ENCODE measurements at places on chromosomes 1 and 21.

GRCh38 chr1:113241237-113241636 is 149.1 kb upstream of the MAGI3 start:
- DNase-seq, result no peak

DNA sequence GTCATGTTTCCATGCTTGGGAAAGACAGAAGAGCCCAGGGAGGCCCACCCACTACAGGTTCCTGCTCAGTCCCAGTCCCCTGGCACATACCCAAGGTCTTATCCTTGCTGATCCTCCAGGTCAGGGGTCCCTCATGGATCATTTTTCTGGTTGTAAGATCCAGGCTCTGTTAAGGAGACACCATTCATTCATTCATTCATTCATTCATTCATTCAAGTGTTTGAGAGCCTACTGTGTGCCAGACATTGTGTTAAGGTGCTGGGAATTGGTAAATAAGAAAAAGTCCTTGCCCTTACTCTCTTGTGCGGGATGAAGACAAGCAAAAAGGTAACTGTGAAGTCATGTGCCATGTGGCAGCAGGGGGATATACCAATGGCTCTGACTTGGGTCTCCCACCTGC is 23.8 kb downstream of the LRRC71 start:
- no peak for DNase-seq

- no peak for DNase-seq
Observed at GRCh38 chr1:115826628-115827027, 14.3 kb downstream of the NHLH2 start.

DNA sequence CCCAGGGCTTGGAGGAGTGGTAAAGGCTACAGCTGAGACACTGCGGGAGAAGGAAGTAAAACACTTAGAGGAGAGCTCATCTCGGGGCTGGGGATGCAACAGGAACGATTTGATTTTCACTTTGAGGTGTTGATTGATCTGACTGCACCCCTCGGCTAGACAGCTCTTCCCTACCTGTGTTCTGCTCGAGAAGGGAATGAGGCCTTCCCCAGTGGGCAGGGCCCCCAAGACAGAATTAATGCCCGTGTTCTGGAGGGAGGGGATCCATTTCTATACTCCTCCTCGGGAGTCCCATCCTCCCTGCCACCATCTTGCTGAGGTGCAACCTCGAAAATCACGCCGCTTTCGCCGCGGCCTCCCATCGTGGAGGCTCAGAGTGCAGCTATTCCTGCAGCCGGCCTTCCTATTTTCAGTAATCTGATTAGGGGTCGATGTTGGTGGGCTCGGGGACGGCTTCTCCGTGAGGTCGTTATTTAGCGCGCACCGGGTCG is 2.4 kb downstream of the ATP2B4 start:
- no peak for DNase-seq

- DNase-seq, result no peak
Observed at GRCh38 chr1:70462611-70463010, 51.5 kb downstream of the CTH start.

- no peak for DNase-seq
Observed at GRCh38 chr1:24251501-24251900, 64.4 kb upstream of the IFNLR1 start.

DNA sequence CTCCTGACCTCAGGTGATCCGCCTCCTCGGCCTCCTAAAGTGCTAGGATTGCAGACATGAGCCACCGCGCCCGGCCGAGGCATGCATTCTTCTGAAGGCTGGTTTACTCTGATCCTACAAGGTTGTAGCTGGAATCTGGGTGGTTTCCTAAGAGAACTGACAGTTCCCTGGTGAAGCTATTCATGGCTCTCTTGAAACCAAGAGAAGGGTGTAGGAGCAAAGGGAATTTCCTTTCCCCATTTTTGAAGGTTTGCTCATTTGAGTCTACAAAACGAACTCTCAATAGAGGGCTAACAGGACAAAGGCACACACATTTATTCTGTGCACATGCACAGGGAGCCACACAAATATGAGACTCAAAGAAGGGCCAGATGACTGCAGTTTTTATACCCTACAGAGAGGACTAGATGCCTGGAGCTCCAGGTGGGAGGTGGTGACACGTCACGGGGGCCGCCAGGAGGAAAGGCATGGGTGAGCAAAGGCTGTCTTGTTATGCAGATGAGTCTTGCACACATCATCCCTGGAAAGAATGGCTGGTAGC is 49.5 kb upstream of the ERRFI1 start:
- DNase-seq, result no peak

- no peak for DNase-seq
Observed at GRCh38 chr1:55039342-55040082, at the start of gene PCSK9. Gene PCSK9, plus strand, starts transcription at chr1:55039548. Its CDS starts 290 bp downstream, at chr1:55039838.

GRCh38 chr1:58854576-58854975 is 70.7 kb upstream of the JUN start:
- DNase-seq, result no peak

GRCh38 chr21:31283025-31283424 is 61.0 kb downstream of the TIAM1 start:
- no peak for DNase-seq

- no peak for DNase-seq
Observed at GRCh38 chr1:207946756-207947155, 35.8 kb upstream of the CD34 start.

GRCh38 chr1:179340918-179341317 is 24.9 kb upstream of the AXDND1 start:
- no peak for DNase-seq

GRCh38 chr1:41648844-41649243 is 164.4 kb upstream of the EDN2 start:
- DNase-seq, result no peak

- peak; percentile 83 for DNase-seq
Observed at GRCh38 chr1:28510273-28510969, 4.6 kb downstream of the RCC1 start.

- DNase-seq, result peak; percentile 52
Observed at GRCh38 chr1:35660581-35661473, 19.5 kb upstream of the PSMB2 start.

GRCh38 chr1:169305948-169306347 is 61.6 kb downstream of the NME7 start:
- no peak for DNase-seq

DNA sequence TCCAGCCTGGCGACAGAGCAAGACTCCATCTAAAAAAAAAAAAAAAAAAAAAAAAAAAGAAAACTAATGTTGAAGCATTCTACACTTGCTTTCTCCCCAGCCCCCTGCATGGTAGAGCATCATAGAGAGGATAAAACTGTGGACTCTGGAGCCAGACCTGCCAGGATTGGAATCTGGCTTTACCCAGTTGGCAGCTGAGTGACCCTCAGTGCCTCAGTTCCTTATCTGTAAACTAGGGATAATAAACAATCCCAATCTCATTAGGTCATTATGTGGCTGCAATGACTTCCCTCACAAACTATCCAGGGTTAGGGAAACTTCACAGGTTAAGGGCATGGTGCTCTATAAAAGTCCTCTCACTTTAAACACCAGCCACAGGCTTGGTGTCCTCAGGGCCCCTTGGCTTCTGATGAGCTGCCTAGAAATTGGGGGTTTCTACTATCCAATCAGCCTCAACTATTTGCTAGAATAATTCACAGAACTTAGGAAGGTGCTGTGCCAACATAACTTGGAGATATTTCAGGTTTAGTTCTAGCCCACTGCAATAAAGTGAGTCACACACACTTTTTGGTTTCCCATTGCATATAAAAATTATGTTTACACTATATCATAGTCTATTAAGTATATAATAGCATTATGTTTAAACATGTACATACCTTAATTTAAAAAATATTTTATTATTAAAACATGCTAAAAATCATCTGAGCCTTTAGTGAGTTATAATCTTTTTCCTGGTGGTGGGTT is 180.5 kb upstream of the B3GALT2 start:
- no peak for DNase-seq

- DNase-seq, result peak; percentile 24
Observed at GRCh38 chr21:25515484-25516405, 91.5 kb downstream of the MRPL39 start.

GRCh38 chr21:37220981-37221664 is 46.0 kb downstream of the VPS26C start:
- peak; percentile 96 for DNase-seq

- DNase-seq, result no peak
Observed at GRCh38 chr1:107673006-107673405, 292.0 kb downstream of the VAV3 start.

DNA sequence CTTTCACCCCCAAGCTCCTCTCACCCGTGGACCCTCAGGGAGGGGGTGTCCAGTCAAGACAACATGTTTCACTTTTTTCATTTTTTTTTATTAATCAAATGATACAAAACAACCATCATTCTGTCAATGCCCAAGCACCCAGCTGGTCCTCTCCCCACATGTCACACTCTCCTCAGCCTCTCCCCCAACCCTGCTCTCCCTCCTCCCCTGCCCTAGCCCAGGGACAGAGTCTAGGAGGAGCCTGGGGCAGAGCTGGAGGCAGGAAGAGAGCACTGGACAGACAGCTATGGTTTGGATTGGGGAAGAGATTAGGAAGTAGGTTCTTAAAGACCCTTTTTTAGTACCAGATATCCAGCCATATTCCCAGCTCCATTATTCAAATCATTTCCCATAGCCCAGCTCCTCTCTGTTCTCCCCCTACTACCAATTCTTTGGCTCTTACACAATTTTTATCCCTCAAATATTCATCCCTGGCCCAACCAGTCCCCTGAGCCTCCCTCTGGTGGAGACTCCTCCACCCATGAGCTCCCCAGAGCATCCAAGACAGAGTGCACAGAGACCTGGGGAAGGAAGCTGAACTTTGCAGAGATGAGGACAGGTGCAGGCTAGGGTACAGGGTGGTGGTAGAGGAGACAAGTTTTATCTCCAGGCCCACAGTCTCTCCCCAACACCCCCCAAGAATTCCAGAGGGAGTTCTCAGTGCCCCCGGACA is 1.4 kb upstream of the S100A16 start:
- DNase-seq, result no peak

DNA sequence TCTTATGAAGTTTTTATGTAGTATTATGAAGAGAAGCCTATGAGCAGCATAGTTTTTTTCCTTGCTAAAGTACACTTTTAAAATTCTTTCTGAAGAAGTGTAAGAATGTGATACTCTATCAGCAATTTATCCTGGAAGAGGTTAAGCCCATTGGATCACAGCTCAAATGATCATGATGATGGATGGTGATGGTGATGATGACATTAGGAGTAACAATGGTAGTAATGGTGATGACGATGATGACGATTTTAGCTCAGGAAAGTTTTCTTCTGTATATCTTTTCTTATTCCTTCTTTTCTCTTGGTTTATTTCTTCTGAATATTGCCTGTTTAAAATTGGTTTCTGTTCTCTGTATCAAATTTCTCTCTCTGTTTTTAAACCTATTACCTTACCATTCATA is 262.9 kb upstream of the DUSP10 start:
- DNase-seq, result no peak

DNA sequence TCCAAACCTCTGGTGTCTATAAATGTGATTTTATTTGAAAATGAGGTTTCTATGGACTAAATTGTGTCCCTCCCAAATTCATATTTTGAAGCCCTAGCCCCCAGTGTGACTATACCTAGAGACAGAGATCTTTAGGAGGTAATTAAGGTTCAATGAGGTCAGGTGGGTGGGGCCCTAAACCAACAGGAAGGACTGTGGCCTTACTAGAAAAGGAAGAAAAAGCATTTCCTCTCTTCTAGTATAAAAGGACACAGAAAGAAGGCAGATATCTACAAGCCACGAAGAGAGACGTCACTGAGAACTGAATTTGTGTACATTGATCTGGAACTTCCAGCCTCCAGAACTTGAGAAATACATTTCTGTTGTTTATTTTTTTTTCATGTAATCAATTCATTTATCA is 123.1 kb upstream of the RUNX1 start:
- no peak for DNase-seq
